ENCODE measurements at places on chromosomes 1 and 21.

DNA sequence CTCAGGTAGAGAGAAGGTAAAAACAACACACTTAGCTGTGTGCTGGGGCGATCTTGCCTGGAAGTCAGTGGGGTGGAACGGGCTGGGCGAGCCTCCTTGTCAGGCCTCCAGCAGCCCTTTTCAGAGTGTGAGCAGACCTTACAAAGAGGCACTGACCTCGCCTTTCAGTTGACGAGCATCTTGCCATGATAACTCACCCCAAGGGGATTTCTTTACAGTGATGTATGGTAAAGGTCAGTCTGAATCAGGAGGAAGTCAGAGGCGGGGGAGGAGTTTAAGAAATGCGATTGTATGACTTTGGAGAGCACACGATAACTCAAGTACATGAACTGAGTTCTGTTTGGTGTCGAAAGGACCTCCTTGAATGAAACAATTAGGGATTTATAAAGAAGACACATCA is 326.5 kb upstream of the PROX1 start:
- no peak for DNase-seq

DNA sequence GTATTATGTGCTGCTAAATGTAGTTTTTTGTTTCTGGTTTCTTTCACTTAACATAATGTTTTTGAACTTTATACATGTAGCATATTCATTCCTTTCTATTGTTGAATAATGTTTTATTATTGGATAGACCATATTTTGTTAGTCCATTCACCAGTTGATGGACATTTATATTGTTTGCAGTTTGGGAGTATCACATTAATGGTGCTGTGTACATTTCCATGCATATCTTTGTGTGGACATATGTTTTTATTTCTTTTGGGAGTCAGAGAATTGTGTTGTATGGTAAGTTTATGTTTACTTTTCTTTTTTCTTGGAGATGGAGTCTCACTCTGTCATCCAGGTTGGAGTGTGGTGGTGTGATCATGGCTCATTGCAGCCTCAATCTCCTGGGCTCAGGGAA is 134.6 kb downstream of the MAST2 start:
- no peak for DNase-seq

- no peak for DNase-seq
Observed at GRCh38 chr1:62271948-62272728, 47.1 kb downstream of the KANK4 start.

- no peak for DNase-seq
Observed at GRCh38 chr1:194167956-194168640, 981.7 kb upstream of the B3GALT2 start.

DNA sequence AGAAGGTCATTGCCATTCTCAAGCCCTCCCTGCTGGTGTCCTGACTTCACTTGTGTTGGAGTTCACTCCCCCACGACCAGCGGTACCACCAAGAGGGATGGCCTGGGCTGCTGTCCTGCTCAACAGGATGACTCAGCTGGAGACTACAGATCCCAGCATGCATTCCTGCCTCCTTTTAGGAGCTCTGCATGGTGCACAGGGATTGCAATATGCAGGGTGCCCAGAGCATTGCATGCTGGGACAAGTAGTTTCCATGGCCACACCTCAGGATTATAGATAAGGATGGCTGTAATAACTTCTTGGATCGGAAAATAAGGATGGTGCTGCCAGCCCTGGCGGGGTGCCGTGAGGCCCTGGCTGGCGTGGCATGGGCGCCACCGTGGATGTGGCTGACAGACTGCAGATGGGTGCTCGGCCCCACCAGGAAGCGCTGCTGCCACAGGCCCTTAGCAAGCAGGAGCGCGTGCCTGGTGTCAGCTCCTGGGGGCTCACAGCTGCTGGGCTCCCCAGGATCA is 150.0 kb downstream of the CASZ1 start:
- no peak for DNase-seq

DNA sequence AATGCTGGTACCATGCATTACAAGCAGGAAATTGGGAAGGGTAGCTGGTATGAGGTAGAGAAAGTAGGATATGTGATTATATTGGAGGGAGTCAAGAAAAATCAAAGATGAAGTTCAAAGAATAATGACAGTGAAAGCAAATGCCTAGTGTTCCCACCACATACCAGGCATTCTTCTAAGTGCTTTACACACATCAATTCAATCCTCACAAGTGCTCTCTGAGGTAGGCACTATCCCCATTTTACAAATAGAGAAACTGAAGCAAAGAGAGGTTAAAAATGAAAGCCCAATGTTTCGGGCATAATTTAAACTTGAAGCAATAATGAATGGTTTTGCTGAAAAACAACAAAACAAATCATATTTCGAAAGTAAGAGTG is 40.1 kb upstream of the MCOLN3 start:
- no peak for DNase-seq

DNA sequence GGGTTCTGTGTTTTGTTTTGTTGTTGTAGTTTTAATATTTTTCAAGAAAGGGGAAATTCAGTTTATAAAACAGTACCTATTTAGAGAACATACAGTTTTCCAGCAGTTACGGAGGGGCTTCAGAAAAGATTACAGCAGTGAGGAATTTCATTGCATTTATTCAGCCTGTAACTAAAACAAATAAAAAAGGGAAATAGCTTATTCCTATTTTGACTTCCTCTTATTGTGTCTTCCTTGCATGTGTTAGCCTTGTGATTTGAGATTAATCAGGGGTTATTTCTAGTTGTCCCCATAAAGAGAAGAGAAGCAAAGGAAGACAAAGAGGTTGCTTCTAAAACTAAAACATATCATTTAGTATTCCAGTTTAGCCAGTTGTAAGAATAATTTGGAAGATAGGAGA is 35.0 kb downstream of the CTTNBP2NL start:
- DNase-seq: no peak

DNA sequence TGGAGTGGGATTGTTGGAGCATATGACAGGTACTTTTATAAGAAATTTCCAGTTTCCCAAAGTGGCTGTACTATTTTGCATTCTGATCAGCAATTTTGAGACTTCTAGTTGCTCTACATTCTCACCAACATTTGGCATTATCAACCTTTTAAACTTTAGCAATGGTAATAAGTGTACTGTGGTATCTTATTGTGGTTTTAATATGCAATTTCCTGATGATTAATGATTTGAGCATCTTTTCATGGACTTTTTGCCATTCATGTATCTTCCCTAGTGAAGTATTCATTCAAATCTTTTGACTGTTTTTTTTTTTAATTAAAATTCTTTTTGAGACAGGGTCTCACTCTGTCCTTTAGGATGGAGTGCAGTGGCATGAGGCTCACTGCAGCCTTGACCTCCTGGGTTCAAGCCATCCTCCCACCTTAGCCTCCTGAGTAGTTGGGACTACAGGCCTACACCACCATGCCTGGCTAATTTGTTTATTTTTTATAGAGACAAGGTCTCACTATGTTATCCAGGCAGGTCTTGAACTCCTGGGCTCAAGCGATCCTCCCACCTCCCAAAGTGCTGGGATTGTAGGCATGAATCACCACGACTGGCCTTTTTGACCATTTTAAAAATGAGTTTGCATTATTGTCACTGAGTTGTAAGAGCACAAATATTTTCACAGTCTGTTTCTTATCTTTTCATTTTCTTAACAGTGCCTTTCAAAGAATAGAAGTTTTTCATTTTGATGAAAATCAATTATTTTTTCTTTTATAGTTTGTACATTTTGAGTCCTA is 7.8 kb upstream of the SLC6A9 start:
- DNase-seq: no peak

DNA sequence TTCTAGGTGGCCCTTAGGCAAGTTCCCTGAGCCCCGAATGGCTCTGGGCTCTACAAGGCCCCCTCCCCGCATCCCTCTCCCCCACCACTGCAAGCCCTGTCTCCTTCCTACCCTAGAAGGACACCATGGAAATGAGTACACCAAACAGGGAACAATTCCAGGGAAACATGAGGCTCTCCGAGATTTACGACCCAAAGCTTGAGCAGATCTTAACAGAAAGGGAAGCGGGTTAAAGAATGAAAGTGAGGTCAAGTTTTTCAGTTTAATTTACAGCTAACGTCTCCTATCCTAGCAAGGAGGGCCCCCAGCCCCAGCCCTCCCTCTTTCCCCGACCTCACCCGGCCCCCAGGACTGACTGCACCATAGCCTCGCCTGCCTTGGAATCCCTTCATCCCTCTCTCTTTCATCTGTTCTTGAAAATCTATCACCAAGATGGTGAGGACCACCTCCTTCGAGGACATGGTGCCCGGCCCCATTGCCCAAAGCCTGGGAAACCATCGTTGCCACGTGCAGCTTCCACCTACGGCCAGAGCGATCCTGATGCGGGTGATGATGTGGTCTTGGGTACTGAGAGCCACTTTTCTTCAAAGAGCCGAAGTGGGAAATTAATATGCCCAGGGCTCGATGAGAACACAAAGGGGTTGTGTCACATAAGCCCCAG is 30.5 kb downstream of the SIM2 start:
- DNase-seq: no peak

DNA sequence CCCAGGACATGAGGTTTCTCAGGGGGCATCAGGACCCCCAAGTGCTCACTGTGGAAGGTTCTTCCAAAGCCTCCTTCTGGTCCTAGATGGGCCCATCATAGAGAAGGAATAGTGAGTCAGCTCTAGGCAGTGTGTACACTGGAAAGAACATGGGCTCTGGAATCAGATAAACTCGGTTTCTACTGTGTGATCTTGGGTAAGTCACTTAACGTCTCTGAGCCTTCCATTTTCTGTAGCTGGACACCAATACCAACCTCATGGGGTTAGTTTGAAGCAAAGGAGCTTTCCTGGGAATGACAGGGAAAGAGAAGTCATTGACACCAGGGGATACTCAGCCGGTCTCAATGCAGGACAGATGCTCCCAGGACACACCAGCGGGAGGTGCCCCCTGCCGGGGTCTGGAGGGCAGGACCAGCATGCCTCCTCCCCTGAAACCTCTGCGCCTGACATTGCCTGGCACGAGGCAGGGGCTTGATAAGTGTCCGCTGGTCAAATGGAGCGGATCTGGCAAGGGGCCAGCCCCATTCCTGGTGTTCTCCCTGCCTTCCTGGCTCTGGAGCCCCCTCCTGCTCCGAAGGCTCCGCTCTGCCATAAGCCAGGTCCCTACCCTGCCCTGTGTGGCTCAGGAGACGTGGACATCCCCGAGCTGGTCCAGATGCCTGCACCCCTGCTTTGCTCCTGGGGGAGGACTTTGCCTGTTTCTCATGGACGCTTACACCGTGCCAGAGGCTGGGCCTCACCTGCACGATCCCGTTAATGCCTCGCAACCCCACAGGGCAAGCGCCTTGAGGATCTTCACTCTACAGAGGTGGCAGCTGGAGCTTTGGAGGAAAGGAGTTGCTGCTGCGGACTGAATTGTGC is 52.8 kb downstream of the EDN2 start:
- DNase-seq: no peak

DNA sequence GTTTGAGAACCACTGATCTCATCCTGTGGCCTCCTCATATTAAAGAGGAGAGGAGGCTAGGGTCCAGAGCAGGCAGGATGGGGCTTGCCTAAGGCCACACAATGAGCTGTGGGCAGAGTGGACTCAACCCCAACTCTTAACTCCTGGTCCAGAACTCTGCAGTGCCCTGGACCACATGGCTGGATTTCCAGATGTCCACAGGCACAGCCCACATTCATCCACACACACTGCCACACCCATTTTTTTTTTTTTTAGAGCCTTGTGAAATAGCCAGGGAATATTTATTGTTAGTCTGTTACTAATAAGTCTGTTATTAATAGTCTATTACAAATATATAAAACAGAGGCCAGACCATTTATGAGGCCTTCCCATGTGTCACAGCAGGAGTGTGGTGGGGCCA is 192.2 kb downstream of the TRABD2B start:
- no peak for DNase-seq

GRCh38 chr1:2971609-2972008 is 49.7 kb upstream of the ACTRT2 start:
- DNase-seq: no peak

GRCh38 chr1:235835226-235835625 is 31.5 kb downstream of the LYST start:
- DNase-seq: no peak

- DNase-seq: no peak
Observed at GRCh38 chr1:202619505-202619904, 90.7 kb downstream of the SYT2 start.

DNA sequence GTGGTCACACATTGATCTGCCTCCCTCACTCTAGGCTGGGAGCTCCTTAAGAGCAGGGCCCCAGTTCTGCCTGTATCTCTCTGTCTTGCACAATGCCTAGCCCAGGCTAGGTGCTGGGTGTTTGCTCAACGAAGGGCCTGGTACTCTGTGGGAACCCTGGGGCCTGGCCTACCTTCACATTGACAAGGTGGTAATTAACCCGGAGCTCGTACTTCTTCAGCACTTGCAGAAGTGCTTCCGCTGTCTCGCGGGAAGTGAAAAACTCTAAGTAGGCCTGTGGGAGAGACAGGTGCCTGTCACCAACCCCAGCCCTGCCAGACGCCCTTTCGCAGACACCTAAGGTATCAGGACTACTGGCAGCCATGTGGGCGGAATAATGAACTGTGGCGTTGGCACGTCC is 13.7 kb downstream of the MTHFR start:
- no peak for DNase-seq

DNA sequence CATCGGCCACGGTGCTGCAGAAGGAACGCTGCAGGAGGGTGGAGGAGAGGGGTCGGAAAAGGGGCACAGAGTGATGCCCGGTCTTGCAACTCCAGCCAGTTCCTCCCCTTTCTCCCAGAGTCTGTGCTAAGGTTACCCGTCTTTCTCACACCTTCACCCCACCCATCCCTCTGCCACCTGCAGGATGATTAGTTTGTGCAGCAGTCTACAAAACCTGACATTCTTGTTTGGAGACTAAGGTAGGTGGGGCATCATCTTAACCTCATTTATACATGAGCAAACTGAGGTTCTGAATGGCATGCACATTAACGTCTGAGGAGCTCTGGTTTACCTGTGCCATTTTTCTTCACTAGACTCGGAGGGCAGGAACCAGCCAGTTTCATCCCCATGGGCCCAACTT is 232.3 kb downstream of the GRIK3 start:
- DNase-seq: no peak

DNA sequence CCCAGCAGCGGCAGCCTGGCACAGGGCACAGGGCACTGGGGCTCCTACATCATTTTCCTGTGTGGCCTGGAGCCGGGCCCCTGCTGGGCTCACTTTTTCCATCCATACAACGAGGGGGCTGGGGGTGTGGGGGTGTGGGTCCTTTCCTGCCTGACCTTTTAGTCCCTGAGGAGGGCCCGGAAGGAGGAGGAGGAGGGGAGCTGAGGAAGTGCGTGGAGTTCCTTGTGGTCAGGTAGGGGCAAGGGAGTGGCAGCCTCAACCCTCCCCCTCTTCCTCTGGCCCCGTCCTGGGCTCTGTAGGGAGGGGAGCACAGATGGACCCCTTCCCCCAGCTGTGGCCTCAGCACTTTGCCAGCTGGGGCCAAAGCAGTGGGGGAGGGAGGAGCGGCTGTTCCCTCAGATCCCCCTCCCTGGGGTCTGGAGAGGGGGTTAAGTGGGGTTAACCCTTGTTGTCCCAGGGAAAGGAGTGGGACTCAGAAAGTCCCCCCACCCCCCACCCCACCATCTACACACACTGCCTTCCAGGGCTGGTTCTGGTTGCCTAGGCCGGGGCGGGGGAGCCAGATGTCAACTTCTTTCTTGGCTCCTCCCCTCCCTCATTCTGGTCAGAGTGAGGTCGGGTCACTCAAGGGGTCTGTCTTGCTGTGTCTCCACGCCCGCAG is 5.7 kb downstream of the NTRK1 start:
- DNase-seq: no peak

DNA sequence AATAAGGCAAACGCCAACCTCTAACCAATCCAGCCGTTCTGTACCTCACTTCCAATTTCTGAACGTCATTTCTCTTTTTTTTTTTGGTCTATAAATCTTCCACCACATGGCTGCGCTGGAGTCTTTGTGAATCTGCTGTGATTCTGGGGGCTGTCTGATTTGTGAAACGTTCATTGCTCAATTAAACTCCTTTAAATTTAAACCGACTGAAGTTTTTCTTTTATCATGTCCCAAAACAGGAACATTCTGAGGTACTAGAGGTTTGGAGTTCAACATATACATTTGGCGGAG is 65.5 kb upstream of the BACH1 start:
- DNase-seq: no peak
